Heart left ventricle (tissue), 16 donors: ENCODE measurements at places on chromosomes 4 and X. TPM values are rescaled to one million over a fixed set of nuclear protein-coding genes. Genes with fewer than 3 reads are reported as not detected.

DNA sequence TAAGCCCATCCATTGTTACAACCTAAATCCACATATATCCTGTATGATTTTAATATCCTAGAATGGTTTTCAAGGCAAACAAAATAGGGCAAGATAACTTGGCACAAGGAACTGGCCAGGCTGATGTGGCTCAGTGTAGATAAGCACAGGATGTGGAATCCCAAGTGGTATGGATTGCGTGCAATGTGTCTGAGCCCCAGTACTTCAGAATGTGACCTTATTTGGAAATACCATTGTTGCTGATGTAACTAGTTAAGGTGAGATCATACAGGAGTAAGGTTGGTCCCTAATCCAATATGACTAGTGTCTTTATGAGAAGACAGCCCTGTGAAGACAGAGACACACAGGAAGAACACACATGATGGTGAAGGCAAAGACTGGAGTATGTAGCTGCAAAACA, 72.4 kb downstream of the IL21 start:
- DNase-seq: no peak

- DNase-seq: no peak
These were observed 163.3 kb upstream of the PABPC4L start for GRCh38 chr4:134364928-134365327.

GRCh38 chr4:148515248-148515647, 73.0 kb upstream of the NR3C2 start:
- no peak for DNase-seq

DNA sequence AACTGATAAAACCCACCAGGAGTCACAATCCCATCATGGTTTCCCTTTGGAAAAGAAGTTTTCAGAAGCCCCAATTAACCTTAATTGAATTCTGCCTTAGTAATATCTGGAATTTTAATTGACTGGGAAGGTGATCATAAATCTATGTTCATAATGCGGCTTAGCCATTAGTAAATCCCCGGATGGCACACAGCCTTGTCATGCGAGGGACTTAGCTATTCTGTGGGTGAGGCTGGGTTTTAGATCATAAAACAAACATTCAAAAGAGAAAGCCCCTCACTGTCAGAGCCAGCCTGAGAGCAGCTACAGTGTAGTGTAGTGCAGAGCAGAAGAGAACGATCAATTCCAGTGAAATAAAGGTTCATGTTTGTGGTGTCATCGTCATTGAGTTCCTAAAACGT, 124.0 kb upstream of the NOCT start:
- no peak for DNase-seq

- peak; percentile 80 for DNase-seq
These were observed 210.0 kb upstream of the STK26 start for GRCh38 chrX:131812847-131813825.

DNA sequence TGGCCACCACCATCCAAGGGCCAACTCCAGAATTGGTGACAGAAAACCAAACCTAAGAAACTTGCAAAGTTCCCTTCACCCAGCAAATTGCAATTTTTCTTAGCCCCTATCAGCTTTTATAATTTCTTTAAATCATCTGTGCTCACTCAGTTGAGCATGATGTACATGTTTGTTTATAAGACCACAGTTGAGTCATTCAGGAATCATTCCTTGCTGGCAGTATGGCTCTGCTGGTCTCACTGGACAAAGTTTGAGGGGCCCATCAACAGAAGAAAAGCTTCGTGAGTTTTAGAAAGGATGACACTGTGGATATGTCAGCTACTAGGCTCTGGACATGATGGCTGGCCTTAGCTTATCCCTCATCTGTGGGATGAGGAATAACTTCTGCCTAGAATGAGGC, 4.0 kb downstream of the TRPC5 start:
- no peak for DNase-seq

CCSER1 gene
- 2.5 TPM for polyA plus RNA-seq

- no peak for DNase-seq
These were observed 99.3 kb upstream of the EGFL6 start for GRCh38 chrX:13469963-13470684.

- DNase-seq: no peak
These were observed 25.0 kb upstream of the C4orf50 start for GRCh38 chr4:6043188-6043587.

DNA sequence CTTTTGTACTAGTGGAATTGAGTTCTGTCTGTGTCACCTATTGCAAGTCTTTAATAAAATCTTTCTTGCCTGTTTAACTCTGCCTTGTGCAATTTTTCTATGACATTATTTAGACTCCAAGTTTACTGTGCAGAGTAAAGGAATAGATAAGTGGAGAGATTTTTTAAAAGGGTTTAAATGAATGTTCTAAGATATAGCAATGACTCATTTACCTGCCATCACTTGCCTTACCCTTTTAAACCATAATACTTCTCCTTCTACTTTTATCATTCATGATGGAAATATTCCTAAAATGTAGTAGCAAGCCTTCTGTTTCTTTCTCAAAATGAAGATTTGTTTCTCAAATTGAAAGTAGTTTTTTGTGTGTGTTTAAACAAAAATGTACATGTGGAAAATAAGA, 782.8 kb upstream of the MAGEB2 start:
- DNase-seq: no peak

DLG3 gene
- 9.1 TPM for polyA plus RNA-seq

GRCh38 chr4:111492496-111492895, 652.8 kb upstream of the FAM241A start:
- no peak for DNase-seq

SMIM9 gene
- polyA plus RNA-seq: not detected

DNA sequence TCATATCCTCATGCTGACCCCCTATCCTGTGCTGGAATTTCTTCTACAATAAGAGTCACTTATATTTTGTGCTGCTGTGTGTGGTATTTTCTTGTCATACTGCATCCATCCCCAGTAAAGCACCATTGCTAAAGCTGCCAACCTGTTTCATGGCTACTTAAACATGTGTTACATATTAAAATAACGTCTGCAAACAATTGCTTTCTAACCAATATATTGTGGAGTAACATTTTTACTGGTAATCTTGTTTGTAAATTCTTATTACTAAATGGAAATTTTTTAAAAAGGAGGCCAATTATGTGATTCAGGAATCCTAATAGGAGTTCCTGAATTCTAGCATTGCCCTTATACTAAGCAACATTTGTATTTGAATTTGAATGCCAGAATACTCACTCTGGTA, 160.3 kb upstream of the VEGFC start:
- no peak for DNase-seq

UGT2B17 gene
- 0.08 TPM for polyA plus RNA-seq

- no peak for DNase-seq
These were observed 46.5 kb downstream of the JAKMIP1 start for GRCh38 chr4:6153874-6154273.
